Esophagus squamous epithelium (tissue), 5 donors: ENCODE measurements at places on chromosomes 1 and 21.

GRCh38 chr1:192527950-192528349 lies 47.6 kb upstream of the RGS1 start:
- no peak for DNase-seq

- no peak for DNase-seq
Observed at GRCh38 chr21:41090981-41091380, 77.0 kb upstream of the BACE2 start.

- no peak for DNase-seq
Observed at GRCh38 chr21:29136033-29136432, 5.6 kb downstream of the MAP3K7CL start.

GRCh38 chr21:38958323-38958705 lies 152.6 kb downstream of the ETS2 start:
- DNase-seq = no peak
